ENCODE measurements at places on chromosomes 7 and 10. TPM values are rescaled to one million over a fixed set of nuclear protein-coding genes. Genes with fewer than 3 reads are reported as not detected.

GRCh38 chr10:101833466-101833865, 10.1 kb downstream of the KCNIP2 start:
- no peak for DNase-seq

DNA sequence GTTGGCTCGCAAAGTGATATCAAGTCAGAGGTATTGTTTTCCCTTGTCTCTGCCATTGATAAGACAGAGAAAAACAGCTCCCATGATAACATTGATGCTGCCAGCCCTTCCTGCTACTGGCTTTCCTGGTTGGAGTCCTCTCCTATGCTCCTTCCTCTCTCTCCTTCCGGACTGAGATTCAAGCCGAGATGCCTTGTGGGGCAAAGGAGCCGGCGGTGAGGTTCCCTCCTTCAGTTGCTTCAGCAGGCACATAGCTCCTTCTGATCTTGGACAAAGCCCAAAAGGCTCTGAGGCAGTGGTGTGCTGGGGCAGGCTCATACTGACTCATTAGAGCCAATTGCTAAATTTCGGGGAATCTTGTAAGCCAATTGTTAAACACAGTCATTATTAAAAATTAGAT, 8.8 kb upstream of the ZCCHC24 start:
- DNase-seq, result no peak

DNA sequence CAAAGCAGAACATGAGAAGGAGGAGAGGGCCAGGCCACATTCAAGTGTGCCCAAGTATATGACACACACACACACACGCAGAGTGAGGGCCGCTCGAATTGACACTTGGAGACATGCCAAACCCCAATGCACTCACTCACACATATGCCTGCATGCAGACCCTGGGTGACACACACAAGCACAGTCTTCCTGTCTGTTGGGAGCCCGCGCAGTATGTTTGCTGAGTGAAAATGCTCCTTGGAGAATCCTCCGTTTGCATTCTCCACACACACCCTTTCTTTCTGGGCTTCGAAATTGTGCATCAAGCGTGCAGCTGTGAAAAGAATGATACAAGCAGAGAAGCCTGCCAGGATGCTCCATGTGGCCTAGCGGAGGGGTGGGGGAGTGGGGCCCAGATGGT, 120.9 kb downstream of the PLXNA4 start:
- no peak for DNase-seq

DNA sequence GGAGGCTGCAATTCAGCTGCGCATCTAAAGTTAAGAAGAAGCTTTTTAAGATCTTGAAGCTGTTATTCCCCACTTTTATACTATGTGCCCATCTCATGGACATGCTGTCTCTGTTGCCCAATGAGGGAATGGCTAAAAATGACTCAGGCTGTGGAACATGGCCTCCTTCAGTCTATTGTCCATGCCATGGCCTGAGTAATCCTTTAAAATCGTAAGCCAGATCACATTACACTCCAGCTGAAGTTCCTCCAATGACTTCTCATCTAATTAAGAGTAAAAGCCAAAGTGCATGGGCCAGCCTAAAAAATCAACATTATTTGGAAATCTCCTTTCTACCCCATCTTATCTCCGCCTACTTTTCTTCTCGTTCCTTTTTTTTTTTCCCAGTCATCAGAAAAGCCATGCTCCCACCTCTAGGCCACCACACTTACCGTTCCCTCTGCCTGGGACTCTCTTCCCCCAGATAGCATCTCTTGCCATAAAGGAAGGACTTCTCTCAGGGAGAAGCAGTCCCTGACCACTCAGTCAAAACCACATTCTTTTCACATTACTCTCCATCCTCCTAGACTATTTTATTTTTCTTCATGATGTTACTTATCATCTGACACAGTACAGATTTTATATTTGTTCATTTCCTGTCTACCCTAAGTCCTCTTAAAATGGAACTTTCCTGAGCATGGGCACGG, 337.4 kb downstream of the PRPF18 start:
- no peak for DNase-seq

DNA sequence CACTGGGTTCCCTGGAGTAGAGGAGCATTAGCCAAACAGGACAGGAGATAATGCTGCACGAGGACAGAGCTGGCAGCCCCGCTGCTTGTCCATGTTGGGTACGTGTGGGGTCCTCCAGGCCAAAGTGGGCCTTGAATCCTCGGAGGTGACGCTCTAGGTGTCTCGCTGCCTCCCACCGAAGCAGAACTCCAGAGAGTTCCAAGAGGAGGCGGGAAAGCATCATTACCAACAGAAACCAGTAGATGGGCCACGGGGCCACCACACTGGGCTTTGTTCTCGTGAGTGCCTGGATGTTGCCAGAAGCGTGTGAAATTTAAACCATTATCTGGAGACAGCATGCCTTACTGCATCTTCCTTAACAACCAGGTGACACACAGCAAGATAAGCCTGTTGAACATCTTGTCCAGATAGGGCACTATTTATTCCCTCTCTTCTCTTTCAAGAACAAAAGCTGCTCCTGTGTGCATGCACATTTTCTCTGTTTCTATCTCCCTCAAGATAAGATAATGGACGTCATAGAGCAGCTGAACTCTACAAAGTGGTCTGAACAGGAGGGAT, 56.8 kb downstream of the TNS3 start:
- DNase-seq, result no peak

- DNase-seq, result no peak
These were observed 2.7 kb downstream of the FZD9 start for GRCh38 chr7:73436031-73436929.

- no peak for DNase-seq
These were observed 34.1 kb upstream of the RET start for GRCh38 chr10:43042503-43043341.

- no peak for DNase-seq
These were observed 16.8 kb upstream of the CRYGN start for GRCh38 chr7:151456782-151457181.

- DNase-seq, result no peak
These were observed 122.8 kb downstream of the PRLHR start for GRCh38 chr10:118472415-118473304.

DNA sequence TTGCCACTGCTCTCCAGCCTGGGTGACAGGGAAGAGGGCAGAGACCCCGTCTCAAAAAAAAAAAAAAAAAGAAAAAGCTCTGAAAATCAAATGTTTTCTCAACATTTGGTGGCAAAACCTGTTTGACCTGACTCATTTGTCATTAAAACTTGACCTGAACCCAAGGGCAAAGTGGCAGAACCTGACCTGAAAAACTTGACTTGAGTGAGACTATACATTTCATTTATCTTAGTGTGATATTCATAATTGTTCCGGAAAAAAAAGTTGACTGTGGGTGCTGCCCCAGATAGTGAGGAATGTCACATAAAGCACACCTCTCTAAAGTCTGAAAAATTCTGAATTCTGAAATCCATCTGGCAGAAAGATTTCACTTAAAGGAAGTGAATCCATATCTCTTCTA, 2.3 kb upstream of the TAX1BP1 start:
- DNase-seq, result no peak

DNA sequence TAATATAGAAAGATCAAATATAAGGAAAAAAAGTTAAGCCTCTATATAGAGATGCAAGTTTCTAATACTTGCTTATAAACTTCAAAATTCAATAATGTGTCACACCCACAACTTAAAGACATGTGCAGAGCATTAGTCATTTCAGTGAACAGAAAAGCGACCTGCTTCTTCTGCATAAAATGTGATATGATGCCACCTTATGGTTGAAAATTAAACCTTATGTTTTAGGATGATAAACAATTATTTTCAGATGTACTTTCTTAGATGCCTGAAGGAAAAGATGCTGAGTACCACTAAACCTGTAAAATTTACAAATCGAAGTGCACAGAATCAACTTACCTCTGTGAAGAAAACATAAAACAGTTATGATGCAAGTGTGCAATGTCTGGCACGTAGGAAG, 96.0 kb downstream of the MTERF1 start:
- no peak for DNase-seq

DNA sequence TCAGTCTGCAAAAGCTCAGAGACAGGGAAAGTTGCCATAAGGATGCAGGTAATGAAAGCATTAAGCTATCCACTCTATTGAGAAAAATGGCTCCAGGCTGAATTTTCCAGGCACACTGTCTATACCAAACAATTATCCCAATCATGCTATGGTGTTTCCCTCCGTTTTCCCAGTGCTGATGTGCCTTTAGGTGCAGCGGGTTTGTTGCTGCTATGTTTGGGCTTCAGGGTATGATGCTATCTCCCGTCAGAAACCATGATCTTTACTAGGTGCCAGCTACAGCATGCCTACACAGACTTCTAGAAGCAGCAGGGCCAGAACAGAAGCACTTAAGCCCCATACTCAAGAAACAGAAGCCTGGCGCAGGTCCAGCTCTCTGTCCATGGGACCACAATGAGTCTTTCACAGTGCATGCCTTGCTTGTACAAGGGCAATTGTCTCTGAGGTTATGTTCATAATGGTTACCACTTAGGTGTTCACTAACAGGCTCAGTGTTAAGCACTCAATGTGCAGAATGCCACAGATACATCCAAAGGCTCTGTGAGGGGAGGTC, 19.4 kb downstream of the STEAP1B start:
- DNase-seq, result no peak

The LEP gene
- not detected for total RNA-seq

The UTF1 gene
- not detected for total RNA-seq

The IGF2BP3 gene
- total RNA-seq, result 1.4 TPM

The ANXA8L1 gene
- total RNA-seq, result not detected
